ENCODE measurements at places on chromosomes 16 and 17.

DNA sequence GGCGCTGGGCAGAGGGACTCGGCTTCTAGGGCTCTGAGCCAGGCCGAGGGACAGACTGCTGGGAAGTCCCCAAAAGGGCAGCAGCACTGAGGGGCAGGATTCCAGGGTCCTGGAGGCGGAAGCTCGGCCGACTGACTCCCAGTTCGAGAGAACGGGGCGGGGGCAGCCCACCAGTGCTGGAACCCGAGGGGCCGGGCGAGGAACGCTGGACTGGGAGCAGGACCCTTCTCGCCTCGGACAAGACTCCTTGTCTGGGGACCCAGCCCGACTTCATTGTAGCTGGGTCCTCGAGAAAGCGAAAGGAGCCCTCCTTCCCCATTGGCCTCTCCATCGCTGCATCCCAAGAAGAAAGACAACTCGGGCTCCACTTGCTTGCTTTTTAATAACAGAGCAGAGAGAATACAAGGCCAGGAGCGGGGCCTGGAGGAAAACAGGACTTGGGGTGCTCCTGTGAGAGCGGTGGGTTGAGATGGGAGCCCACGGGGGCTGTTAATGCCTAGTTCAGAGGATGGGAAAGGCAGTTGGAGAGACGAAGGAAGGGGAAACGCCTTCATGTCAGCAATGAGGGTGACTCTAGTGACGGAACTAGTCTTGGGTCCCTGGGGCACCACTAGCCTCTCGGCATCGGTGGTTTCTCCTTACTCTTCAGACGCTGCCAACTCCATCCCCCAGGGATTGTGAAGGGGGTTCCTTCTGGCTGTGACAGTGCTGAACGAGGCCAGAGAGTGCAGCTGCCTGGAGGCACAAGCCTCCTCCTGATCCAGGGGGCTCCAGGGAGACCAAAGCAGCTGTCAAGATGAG, 492 bp upstream of the CAMTA2 start:
- no peak for DNase-seq

DNA sequence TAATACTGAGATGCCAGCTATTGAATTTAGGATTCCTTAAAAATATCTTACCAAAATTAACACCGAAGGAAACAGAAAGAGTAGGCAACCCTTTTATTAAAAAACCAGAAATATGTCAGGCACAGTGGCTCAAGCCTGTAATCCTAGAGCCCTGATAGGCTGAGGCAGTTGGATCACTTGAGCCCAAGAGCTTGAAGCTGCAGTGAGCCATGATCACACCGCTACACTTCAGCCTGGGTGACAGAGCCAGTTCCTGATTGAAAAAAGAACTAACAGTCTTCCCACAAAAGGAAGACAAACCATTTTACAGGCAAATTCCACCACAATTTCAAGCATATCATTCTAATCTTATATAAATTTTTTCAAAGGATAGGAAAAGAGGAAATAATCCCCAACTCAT, 15.6 kb downstream of the SLFN12 start:
- DNase-seq: no peak

GRCh38 chr17:40516581-40517285, 15.3 kb upstream of the TNS4 start:
- DNase-seq: no peak

DNA sequence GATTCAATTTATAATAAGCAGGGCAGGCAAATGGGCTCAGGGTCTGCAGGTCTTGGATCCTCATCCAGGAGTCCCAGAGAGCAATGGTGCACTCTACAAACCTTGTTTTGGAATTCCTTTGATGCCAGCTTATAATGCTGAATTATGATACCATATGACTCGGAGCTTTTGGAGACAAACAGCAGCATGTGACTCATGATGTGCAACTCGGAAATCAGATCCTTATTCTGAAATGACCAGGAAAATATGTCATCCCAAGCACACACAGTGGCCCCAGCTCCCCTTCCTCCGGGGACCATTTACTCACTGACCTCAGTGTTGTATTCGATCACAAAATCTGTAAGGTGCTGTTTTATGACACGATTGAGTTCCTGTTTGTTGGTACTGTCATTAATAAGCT, 20.2 kb upstream of the UMOD start:
- no peak for DNase-seq

DNA sequence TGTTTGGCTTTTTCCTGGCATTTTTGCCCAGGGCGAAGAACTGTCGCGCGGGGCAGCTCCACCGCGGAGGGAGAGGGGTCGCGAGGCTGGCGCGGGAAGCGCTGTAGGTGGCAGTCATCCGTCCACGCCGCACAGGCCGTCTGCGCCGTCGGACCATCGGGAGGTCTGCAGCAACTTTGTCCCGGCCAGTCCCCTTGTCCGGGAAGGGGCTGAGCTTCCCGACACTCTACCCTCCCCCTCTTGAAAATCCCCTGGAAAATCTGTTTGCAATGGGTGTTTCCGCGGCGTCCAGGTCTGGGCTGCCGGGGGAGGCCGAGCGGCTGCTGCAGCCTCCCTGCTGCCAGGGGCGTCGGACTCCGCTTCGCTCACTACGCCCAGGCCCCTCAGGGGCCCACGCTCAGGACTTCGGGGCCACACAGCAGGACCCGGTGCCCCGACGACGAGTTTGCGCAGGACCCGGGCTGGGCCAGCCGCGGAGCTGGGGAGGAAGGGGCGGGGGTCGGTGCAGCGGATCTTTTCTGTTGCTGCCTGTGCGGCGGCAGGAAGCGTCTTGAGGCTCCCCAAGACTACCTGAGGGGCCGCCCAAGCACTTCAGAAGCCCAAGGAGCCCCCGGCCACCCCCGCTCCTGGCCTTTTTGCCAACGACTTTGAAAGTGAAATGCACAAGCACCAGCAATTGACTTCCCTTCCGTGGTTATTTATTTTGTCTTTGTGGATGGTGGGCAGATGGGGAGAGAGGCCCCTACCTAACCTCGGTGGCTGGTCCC, 2.3 kb upstream of the CBX4 start:
- DNase-seq: no peak

DNA sequence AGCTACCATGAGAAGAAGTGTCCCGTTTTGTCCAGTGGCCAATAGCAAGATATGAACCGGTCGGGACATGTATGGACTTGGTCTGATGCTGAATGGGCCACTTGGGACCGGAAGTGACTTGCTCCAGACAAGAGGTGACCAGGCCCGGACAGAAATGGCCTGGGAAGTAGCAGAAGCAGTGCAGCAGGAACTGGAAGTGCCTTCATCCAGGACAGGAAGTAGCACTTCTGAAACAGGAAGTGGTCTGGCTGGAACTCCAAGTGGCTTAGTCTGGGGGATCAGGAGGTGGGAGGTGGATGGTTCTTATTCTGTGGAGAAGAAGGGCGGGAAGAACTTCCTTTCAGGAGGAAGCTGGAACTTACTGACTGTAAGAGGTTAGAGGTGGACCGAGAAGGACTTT, 5.3 kb downstream of the EFNB3 start:
- no peak for DNase-seq

DNA sequence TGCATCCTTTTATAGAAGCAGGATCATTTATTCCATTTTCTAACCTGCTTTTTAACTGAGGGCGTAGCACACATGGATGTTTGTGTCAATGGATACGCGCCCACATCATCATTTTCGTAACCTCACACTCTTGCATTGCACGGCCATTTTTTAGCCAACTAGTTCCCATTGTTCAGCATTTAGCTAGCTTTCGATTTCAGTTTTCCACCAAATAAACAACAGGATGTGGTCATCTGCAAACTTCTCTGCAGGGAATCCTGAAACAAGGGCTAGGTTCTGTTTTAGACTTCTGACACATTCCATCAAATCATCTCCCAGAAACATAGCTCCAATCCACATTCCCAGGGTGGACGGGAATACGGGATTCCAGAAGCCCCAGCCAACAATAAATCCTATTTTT, 6.4 kb downstream of the CYB561 start:
- DNase-seq: peak; percentile 53

- no peak for DNase-seq
Measured at GRCh38 chr17:50922107-50922506, 56.0 kb upstream of the TOB1 start.

- DNase-seq: peak; percentile 84
Measured at GRCh38 chr17:73371285-73371684, 59.5 kb upstream of the CDC42EP4 start.

- DNase-seq: no peak
Measured at GRCh38 chr17:74049167-74049966, 154.1 kb upstream of the RPL38 start.

DNA sequence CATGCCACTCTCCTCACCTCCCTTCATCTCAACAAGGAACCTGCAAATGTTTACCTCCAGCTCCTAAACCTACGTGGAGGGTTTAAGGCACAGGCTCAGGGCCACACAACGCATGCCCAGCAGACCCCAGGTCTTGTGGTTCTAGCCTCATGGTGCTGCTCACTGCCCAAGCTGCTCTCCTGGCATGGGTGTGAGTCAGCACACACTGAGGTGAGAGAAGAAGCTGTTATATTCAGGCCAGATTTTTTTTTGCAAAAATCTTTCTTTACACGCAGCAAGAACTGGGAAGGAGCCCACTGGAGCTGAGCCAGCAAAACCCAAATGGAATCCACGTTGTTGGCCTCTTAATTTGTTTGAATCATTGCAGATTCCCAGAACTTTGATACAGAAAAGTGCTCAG, 5.5 kb upstream of the C16orf96 start:
- DNase-seq: peak; percentile 47

GRCh38 chr16:24609740-24610415, 70.5 kb downstream of the RBBP6 start:
- peak; percentile 72 for DNase-seq
